GM12891 (cell line): ENCODE measurements at places on chromosomes 12 and 14.
A peak's percentile ranks its signal among the peaks of the same experiment; 100 is the strongest.

- no peak for DNase-seq
These were observed 8.3 kb downstream of the REC8 start for GRCh38 chr14:24179961-24180796.

- DNase-seq = no peak
These were observed 256.6 kb upstream of the FOXN3 start for GRCh38 chr14:89673512-89674225.

- DNase-seq = peak; percentile 30
These were observed 110.5 kb downstream of the ASCL4 start for GRCh38 chr12:107884769-107885694.

DNA sequence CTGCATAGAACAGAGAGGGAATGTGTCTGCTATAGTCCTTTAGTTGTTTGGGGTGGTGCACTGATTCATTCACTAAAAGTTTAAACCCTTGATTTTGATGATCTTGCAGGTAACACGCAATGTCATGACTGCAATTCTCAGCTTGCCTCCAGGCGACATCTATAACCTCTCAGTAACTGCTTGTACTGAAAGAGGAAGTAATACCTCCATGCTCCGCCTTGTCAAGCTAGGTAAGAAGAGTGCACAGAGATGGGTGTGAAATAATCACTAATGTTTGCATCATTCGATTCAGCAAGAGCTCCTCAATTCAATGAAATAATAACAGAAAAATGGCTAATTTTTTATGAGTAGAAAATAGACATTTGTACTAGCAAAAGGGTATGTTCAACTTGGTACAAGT, 203.7 kb downstream of the PTPRO start:
- DNase-seq = no peak

GRCh38 chr12:58950739-58951100, 30.4 kb upstream of the LRIG3 start:
- no peak for DNase-seq

- no peak for DNase-seq
These were observed 2.0 kb downstream of the ANO6 start for GRCh38 chr12:45217846-45218245.

GRCh38 chr14:93042968-93043940, 72.5 kb downstream of the ITPK1 start:
- DNase-seq = no peak

- no peak for DNase-seq
These were observed 133.3 kb downstream of the RMST start for GRCh38 chr12:97595936-97596335.
